ENCODE measurements at places on chromosomes 1 and 21.

GRCh38 chr1:10432910-10433700, 2.9 kb downstream of the CENPS start:
- no peak for DNase-seq

- DNase-seq, result no peak
These were observed 16.3 kb upstream of the IFNLR1 start for GRCh38 chr1:24203404-24203803.

DNA sequence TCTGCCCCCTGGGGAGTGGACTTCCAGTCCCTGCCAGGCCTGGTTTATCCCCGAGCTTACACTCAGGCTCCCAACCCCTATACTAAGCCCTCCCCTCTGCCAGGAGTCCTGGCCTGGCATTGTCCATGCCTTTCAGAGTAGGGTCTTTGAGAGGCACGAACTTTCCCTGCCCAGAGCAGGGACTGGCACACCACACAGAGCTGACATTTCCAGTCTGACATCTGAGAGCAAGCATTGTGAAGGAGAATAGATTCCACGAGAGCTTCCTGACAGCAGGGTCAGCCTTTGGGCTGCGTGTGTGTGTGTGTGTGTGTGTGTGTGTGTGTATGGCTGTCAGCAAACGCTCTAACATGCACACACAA, 59.5 kb upstream of the LAPTM5 start:
- no peak for DNase-seq

DNA sequence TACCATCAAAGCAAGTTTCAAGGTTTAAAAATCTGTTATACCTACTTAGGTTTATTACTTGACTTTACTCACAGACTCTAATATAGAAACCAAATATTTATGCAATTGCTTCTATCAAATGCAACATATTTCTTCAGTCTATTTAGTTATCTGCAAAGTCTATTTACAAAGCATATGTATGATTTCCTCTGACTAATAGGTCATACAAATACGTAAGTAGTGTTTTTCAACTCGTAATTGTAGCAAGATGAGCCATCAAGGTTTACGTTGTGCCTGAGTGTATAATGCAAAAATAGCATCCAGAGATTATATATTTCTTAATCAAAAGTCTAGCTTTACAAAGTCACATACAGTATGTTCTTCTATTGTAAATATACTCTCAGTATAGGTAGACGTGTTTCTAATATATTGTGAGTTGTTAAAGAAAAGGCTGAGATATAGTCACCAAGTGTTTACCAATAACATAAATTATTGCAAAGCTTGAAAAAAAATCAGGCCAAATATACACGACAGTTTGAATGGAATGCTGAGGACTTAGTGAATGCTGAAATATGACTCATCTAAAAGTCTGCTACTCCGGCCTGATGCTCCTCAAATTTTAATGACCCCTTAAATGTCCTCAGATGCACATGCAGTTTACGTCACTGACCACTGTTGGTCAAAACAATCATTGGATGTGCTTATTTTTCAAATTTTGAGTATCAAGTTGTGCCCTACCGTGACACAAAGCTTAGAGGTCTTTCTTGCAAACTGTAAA, 48.4 kb downstream of the ADAMTS5 start:
- no peak for DNase-seq

GRCh38 chr1:54671985-54672608, 30.5 kb downstream of the MROH7 start:
- DNase-seq, result peak; percentile 20
